ENCODE measurements at places on chromosomes 4 and X.

- DNase-seq, result no peak
Measured at GRCh38 chrX:37796805-37797204, 16.9 kb downstream of the CYBB start.

DNA sequence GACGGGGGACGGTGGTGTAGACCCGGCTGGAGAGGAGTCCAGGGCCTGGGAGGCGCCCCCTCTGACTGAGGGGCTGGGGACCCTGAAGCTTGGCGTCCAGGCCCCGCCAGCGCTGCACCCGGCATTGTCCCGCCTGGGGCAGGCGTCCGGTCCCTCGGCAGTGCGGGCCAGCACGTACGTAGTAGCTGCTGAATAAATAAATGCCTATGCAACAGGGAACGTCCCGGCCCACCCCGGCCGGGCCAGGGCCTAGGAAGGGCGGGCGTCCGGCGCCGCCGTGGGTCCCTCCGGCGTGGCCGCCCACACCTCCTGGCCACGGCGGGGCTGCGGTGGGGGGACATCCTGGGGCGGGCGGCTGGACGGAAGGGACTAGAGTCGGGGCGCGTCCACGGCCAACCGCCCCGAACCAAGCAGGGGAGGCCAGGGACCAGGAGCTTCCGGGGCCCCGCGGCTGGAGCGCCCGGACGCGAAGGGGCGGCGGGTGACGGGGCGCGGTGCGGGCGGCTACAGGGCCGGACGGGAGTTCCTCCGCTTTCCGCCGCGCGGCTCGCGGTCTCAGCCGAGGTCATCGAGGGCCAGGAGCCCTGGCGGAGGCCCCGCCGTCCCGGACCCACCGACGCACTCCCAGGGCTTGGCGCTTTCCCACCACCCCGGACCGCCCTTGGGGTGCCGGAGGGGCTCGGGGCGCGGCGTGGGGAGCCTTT lies 886 bp upstream of the WWC2 start:
- no peak for DNase-seq

- DNase-seq, result no peak
Measured at GRCh38 chrX:84907324-84907968, 96.2 kb upstream of the APOOL start.

DNA sequence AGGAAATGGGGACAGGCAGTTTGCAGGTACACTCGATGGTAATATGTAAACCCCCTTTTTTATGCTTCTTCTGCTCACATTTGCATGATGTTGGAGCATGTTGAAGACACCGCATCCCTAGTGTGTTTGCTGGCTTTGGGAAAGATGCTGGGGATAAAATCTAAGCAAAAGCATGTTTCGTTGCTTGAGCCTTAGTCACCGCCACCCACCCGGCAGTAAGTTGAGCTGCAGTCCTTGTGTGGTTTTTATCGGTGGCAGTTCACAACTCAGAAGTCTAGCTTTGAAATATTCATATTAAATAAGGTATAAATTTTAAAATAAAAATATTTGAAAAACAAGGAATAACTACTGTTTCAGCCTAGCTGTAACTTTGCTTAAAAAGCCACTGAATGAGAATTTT lies 21.7 kb upstream of the MND1 start:
- DNase-seq, result no peak

DNA sequence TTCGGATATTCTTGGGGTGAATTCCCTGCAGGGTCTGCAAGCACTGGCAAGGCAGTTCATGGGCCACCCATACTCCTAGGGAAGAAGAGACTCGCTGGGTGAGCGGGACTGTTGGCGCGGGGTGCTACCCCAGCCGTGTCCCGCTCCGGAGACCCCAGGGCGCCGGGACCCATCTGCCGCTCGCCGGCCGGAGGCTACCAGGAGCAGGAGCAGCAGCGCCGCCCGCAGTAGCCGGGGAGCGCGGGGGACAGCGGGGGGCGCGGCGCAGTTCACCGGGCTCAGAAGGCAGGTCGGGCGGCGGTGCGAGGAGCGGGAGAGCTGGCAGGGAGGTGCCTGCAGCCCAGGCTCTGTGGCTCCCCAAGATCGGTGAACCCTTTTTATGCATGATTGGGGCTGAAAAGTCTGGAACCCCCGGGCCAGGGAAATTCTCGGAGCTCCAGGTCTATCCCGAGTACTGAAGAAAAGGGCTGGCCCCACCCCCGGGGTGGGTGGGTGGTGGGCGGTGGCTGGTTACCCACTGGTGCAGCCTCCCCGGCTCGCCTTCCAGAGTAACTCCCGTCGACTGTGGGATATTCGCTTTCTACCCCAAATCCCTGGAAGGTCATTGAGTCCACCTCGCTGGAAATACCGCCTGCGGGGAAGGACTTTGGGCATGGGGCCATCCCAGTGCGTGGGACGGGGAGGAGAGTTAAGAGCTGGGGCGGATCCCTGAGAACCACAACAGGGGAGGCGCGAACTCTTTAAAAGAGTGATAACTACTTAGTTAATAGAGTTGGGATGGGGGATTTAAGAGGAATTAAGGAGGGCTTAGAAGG lies 37.6 kb downstream of the PF4 start:
- DNase-seq, result no peak

DNA sequence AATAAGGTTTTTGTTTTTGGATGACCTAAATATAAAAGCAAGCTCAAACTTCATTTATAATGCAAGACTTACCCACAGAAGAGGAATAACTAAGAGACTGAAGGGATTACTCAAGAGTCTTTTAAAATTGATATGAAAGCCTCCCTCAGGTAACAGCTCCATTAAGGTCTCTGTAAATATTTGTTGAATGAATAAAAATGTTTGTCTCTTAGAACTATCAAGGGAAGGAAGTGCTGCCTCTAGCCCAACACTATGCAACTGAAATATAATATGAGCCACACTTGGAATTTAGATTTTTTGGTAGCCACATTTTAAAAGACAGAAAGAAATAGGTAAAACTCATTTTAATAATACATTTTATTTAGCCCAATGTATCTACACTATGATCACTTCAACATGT lies 127.8 kb downstream of the SH3RF1 start:
- no peak for DNase-seq

DNA sequence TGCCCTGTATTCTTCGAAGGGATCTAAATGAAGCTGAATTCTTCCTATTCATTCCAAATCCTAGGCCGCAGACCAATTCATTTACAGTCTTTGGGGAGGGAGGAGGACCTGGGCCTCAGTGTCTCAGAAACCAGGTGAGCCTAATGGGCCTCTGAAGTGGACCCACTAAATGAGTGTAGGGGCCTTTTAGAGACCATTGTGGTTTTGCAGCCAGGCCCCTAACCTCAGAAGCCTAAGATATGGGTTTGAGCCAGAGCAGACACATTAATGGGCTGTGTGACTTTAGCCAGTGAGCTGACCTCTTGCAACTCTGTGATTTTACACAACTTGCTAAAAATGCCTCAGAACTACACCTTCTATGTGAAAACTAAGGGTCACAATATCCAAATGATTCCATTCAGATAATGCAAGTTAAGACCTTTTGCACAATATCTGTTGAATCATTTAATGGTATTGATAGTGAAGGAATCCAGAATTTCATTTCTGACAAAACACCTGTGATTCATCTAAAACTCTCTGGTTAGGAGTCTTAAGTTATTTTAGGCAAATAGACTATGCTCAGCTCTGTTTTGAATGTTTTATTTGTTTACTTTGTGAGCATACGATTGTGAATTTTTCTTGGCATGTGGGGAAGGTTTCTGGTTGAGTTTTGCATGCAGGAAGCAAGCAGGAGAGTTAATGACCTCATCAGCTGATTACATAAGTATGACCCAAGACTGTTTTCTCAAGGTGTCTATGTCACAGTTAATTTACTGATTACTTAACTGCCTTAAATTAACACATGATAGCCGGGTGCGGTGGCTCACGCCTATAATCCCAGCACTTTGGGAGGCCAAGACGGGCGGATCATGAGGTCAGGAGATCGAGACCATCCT lies 75.0 kb downstream of the EVC start:
- DNase-seq, result no peak

DNA sequence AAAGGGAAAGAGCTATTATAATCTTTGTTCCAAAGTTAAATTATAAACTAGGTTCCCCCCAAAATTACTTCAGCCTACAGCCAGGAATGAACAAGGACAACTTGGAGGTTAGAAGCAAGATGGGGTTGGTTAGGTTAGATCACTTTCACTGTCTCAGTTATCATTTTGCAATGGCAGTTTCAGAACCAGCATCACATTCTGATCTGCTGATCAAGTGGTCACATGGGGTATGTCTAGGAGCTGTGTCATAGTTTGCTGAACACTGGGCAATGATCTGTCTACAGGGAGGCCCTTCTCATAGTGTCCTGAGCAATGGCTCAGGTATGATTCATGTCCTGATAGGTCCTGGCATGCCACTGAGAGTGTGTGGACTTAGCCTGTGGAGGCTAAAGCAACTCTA lies 41.6 kb upstream of the XIAP start:
- no peak for DNase-seq

DNA sequence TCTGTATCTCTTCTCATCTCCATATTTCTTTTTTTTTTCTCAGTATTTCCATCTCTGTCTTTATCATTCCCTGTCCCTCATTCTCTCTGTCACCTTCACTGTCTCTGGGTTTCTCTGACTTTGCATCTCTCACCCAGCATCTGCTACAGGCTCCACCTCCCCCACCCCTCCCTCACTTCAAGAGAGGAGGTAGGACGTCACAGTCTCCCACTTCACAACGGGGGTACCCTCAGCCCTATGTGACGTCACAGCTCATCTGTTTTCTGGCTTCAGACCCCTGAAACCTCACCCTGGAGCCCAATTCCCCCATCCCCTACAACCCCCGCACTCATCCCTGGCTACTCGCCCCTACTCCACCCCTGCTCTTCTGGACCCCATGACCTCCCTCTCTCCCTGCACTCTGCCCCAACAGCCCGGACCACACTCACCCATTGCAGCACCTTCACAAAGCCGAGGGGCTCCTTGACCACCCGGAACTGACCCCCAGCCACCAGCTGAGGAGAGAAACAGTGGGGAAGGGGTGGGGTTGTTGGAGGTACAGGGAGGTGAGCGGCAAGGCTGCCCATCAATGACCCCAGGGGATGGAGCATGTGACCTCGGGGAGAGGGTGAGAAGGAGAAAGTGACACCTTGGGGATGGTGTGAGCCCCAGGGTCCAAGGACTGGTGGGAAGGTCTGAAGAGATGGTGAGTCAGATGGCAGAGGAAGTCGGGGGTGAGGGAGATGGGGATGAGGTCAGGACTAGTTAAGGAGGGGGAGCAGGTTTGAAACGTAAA lies 1.3 kb downstream of the SYP start:
- no peak for DNase-seq

DNA sequence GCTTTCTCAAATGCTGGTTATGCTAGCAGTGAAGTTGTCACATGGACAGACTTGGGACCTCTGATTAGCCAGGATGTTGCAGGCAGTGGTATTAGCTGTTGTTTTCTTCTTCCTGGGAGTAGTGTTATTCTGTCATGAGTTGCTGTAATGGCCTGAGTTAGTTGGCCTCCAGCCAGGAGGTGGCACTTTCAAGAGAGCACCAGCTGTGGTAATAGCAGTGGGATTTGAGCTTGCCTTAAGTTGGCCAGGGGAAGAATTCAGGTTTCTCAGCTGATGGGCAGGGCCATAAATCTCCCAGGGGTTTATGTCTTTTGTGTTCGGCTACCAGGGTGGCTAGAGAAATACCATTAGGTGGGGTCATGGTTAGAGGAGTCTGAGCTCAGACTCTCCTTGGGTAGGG lies 132.6 kb downstream of the GLUD2 start:
- no peak for DNase-seq

- peak; percentile 5 for DNase-seq
Measured at GRCh38 chrX:123859846-123860838, at the start of gene XIAP. Gene XIAP (plus strand): TSS chrX:123860053. CDS start chrX:123885663, 25,610 bp downstream.

- DNase-seq, result no peak
Measured at GRCh38 chr4:10089346-10089745, 27.3 kb downstream of the WDR1 start.

DNA sequence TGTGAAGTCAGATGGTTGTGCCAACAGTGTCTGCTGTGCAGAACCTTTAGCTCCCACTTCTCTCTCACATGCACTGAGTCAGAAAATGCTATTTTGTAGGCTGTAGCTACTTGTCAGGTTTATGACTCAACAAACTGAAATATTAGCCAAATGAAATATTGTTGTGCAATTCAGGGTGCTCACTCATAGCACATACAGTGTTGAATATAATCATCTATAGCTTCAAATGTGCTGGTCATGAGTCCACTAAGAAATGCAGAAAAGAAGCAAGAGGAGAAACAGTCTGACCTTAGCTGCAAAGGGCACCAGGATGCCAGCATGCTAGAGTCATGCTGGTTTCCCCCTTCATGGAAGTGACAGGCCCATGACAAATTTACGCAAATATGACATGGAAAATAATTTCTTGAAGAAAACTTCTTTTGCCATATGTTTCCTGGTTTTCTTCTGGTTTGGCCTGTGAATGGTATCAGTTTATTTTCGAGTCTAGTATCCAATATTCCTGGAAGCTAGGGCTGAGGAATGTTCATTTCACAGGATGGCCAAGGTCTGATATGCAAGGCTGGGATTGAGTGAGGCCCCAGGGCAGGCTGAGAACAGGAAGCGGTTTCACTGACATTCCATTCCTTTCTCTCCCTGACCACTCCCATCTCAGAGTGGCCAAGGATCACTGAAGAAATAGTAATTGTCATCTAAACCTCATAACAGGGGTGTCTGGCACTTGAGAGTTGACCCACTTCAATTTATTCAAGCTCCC lies 10.3 kb upstream of the CXCL2 start:
- no peak for DNase-seq

- no peak for DNase-seq
Measured at GRCh38 chrX:48698306-48698705, 1.8 kb downstream of the SUV39H1 start.

DNA sequence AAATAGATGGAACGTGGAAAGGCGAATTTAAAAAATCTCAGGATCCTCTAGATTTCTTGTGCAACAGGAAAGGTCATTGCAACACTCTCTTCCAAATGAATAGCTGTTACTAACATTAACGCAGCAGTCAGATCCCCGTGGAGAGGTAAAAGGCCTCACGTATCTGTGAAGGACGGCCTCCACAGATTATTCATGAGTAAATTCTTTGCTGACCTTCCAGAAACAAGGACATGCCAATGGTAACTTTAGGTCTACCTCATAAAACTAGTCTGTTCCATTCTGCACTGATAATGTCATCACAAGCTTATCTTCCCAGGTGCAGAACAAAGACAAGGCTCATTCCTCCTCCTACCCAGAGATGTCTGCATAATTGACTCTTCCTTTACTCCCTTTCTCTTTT lies 16.1 kb upstream of the REPS2 start:
- no peak for DNase-seq

GRCh38 chrX:126489116-126489695 lies 63.4 kb downstream of the DCAF12L1 start:
- no peak for DNase-seq

DNA sequence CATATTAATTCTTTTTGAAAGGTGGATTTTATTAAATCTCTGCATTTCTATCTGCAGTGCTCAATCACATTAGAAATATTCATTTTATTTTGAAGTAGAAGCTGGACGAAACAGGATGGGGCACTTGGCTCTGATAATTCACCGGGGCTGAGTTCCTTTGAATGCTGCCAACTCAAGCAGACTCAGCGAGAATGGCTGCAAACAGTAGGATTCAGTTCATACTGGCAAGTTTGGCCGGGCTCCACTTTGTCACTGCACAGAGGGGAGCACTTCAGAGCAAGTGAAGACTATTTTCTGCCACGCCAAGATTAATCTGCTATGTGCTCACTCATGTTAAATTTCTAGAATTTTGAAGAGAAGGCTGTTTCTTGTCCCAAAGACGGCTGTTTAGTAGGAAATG lies 30.7 kb upstream of the KLHL8 start:
- no peak for DNase-seq
